A673 (cell line): ENCODE measurements at places on chromosomes 7 and 10. TPM values are rescaled to one million over a fixed set of nuclear protein-coding genes. Genes with fewer than 3 reads are reported as not detected.

The CYP3A4 gene
- not detected in 2 replicates for total RNA-seq

The ADCY1 gene
- total RNA-seq: 0.71 and 0.98 TPM in 2 replicates

The SCD gene
- 519 and 559 TPM in 2 replicates for total RNA-seq

The DUSP5 gene
- 23.2 and 29.3 TPM in 2 replicates for total RNA-seq

The NUTM2E gene
- 0.37 and 0.49 TPM in 2 replicates for total RNA-seq

The ZNF138 gene
- total RNA-seq: 9.2 TPM in 2 replicates

The TFR2 gene
- total RNA-seq: 1.4 and 2.0 TPM in 2 replicates

The HOXA6 gene
- total RNA-seq: not detected in 2 replicates
